ENCODE measurements at places on chromosomes 11 and 22. TPM values are rescaled to one million over a fixed set of nuclear protein-coding genes. Genes with fewer than 3 reads are reported as not detected.

DNA sequence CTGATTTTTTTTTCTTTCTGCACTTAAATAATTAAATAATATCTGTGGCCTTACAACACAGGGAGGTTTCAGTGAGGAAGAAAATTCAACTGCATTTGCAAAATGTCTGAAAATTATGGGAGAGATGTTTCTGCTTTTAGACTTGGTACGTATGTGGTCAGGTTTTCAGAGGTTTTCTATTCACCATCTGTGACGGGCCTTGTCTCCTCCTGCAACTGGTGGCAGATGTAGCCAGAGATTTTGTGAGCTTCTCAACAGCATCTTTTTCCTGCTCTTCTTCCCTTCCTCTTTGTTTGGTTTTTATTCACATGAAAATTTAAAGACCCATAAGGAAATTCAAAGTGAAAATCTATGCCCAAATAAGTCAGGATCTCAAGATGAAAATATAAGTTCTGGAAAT is 38.3 kb downstream of the ZBTB16 start:
- no peaks in the 10 kb centered on the region for H3K36me3 ChIP-seq
- H3K4me1 ChIP-seq: peaks cover 9% of the 10 kb centered on the region
- H3K27me3 ChIP-seq: peaks cover 1% of the 10 kb centered on the region
- DNase-seq: no peak

GRCh38 chr11:36056160-36056751 is 112.4 kb downstream of the LDLRAD3 start:
- peak; percentile 57 for DNase-seq
- no peak overlapping the region for H3K27ac ChIP-seq
- H3K4me1 ChIP-seq: peaks cover 8% of the 10 kb centered on the region
- peaks cover 7% of the 10 kb centered on the region for H3K27me3 ChIP-seq
- H3K4me3 ChIP-seq: no peak overlapping the region

Gene MED17
- total RNA-seq: 38.7 TPM

GRCh38 chr11:71248656-71249055 is 3.7 kb downstream of the SHANK2 start:
- H3K36me3 ChIP-seq: no peaks in the 10 kb centered on the region
- no peak overlapping the region for H3K27ac ChIP-seq
- no peak overlapping the region for H3K4me3 ChIP-seq
- peaks cover 24% of the 10 kb centered on the region for H3K4me1 ChIP-seq
- DNase-seq: no peak

DNA sequence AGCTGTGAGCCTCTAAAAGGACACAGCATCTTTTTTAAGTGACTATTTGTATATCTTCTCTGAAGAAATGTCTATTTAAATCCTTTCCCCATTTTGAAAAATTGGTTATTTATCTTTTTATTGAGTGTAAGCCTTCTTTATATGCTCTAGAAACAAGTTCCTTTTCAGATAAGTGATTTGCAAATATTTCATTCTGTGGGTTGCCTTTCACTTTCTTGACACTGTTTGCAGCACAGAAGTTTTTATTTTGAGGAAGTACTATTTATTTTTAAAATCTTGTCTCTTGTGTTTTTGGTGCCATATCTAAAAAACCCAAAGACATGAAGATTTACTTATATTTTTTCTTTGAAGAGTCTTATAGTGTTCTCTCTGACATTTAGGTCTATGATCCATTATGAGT is 40.1 kb upstream of the LYVE1 start:
- no peak overlapping the region for H3K27ac ChIP-seq
- peaks cover 52% of the 10 kb centered on the region for H3K4me1 ChIP-seq
- H3K27me3 ChIP-seq: no peaks in the 10 kb centered on the region
- no peak for DNase-seq
- peaks cover 5% of the 10 kb centered on the region for H3K36me3 ChIP-seq

Gene GAS2L1
- 33.6 TPM for total RNA-seq

- H3K27ac ChIP-seq: peak overlapping the region; percentile 75
- no peaks in the 10 kb centered on the region for H3K36me3 ChIP-seq
- peaks cover 76% of the 10 kb centered on the region for H3K4me1 ChIP-seq
- H3K27me3 ChIP-seq: peaks cover 11% of the 10 kb centered on the region
- H3K4me3 ChIP-seq: peak overlapping the region; percentile 17
Observed at GRCh38 chr11:128610721-128611617, 23.6 kb upstream of the ETS1 start.

Gene PGR
- not detected for total RNA-seq

DNA sequence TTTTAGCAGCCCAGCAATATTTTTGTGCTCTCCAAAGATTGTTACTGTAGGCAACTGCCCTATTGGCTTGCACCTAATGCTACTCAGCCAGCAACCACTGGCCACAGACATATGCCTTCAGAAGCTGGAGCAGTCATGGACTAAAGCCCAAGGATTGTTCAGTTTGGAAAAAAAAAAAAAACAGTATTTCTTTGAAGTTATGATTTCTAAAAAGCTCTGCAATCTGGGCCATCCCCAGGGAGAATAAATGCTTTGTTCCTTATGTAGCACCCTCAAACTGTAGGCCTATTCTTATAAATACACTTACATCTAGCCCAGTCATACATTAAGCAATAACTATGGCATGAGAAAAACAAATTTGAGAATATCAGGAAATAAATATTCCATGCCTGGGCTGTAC is 2190.5 kb upstream of the RAG2 start:
- no peaks in the 10 kb centered on the region for H3K4me1 ChIP-seq
- H3K36me3 ChIP-seq: no peaks in the 10 kb centered on the region
- no peaks in the 10 kb centered on the region for H3K27me3 ChIP-seq

Gene FBLN1
- total RNA-seq: 238 TPM

GRCh38 chr11:29627541-29627940 is 389.3 kb downstream of the KCNA4 start:
- no peak for DNase-seq
- no peak overlapping the region for H3K27ac ChIP-seq
- no peaks in the 10 kb centered on the region for H3K36me3 ChIP-seq
- H3K4me1 ChIP-seq: no peaks in the 10 kb centered on the region

- no peaks in the 10 kb centered on the region for H3K36me3 ChIP-seq
- DNase-seq: no peak
- H3K4me3 ChIP-seq: no peak overlapping the region
- no peaks in the 10 kb centered on the region for H3K4me1 ChIP-seq
- no peak overlapping the region for H3K27ac ChIP-seq
Observed at GRCh38 chr11:107157809-107158187, 139.5 kb upstream of the GUCY1A2 start.

DNA sequence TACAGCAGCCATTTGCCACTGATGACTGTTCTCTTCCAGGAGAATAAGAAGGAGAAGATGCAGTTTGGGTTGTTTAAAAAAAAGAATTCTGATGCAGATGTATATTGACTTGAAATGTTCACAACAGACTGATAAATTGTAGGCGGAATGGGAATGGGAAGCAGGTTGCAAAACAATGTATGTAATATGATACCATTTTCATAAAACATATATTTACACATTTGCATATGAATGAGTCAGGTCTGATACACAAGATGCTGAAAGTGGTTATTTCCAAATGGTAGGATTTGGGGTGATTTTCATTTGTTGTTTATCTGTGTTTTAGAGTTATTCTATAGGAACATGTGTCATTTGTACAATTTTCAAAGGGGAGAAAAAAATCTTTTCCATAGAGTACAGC is 9.0 kb upstream of the RCN1 start:
- peaks cover 35% of the 10 kb centered on the region for H3K4me1 ChIP-seq
- peaks cover 4% of the 10 kb centered on the region for H3K27me3 ChIP-seq
- no peak for DNase-seq

GRCh38 chr11:114705280-114706024 is 27.1 kb downstream of the NXPE2 start:
- no peak for DNase-seq
- no peaks in the 10 kb centered on the region for H3K4me1 ChIP-seq
- H3K36me3 ChIP-seq: no peaks in the 10 kb centered on the region
- H3K27me3 ChIP-seq: no peaks in the 10 kb centered on the region
- H3K4me3 ChIP-seq: no peak overlapping the region
- no peak overlapping the region for H3K27ac ChIP-seq

DNA sequence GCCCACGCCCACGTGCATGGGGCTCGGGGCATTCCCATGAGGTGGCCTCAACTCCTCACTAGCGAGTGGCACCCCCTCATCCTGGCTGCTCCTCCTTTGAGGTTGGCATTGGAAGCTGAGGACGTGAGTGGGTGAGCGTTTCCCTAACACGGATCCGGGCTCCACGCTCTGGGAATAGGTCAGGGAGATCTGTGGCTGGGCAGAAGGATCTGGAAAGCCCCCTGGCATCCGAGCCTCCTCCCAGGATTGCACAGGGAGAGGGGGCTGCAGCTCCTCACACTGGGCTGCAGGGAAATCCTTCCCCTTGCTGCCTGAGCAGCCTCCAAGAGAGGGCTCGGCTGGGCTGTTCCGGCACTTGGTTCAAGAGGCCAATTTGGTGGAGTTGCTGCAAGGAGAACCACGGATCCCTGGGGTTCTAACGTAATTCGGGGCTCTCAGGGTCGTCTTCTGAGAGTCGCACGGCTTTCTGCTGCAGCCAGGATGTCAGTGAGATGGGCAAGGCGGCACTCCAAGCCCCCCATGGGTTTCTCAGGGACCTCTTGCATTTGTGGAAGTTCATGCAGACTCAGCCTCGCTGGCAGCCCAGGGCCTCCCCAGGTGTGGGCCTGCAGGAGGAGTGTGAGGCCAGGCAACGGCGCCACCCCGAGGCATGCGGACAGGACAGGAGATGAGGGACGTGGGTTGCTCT is 1119.0 kb downstream of the BRD1 start:
- H3K36me3 ChIP-seq: no peaks in the 10 kb centered on the region
- H3K27me3 ChIP-seq: no peaks in the 10 kb centered on the region
- no peaks in the 10 kb centered on the region for H3K4me1 ChIP-seq
- H3K27ac ChIP-seq: no peak overlapping the region
- H3K4me3 ChIP-seq: no peak overlapping the region

DNA sequence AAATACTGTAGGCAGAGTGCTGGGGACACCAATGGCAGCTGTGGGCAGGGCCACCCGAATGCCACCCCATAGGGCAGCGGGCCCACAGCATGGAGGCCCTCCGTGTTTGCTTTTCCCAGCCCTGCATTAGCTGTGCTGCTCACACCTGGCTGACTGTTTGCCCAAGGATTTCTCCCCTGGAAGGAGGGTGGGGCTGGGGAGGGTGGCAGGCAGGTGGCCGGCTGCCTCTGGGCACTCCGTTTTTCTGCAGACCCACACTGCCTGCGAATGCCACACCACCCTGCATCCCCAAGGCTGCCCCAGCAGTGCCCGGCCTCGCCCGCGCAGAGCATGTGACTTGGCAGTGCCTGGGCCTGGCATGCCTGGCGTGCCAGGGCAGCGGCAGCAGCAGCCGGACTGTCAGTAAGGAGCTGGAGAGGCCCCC is 19.6 kb downstream of the DAGLA start:
- H3K27ac ChIP-seq: no peak overlapping the region
- H3K27me3 ChIP-seq: peaks cover 3% of the 10 kb centered on the region
- no peaks in the 10 kb centered on the region for H3K36me3 ChIP-seq

GRCh38 chr11:104122011-104122635 is 41.8 kb downstream of the PDGFD start:
- H3K4me1 ChIP-seq: peaks cover 17% of the 10 kb centered on the region
- no peaks in the 10 kb centered on the region for H3K36me3 ChIP-seq
- no peak overlapping the region for H3K4me3 ChIP-seq
- H3K27ac ChIP-seq: no peak overlapping the region
- no peak for DNase-seq
- no peaks in the 10 kb centered on the region for H3K27me3 ChIP-seq

DNA sequence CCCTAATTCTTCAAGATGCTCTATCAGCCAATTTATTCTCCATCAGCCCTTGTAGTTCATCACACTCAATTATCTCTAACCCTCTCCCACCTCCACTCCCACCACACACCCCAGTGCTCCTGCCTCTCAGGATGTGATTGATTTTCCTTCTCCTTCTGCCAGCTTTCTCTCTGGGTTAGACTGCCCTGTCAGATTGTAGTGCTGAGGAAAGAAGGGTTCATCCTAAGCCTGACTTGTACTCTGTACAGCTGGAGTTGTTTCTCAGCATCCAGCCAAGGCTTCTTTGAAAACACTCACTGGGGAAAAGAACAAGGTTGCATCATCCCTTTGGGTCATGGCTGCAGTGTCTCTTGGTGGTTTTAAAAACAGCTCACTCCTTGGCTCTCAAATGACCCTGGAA is 61.2 kb downstream of the CECR2 start:
- no peaks in the 10 kb centered on the region for H3K36me3 ChIP-seq
- peaks cover 50% of the 10 kb centered on the region for H3K4me1 ChIP-seq
- no peak overlapping the region for H3K27ac ChIP-seq
- H3K4me3 ChIP-seq: no peak overlapping the region

Gene REXO2
- 71.6 TPM for total RNA-seq

DNA sequence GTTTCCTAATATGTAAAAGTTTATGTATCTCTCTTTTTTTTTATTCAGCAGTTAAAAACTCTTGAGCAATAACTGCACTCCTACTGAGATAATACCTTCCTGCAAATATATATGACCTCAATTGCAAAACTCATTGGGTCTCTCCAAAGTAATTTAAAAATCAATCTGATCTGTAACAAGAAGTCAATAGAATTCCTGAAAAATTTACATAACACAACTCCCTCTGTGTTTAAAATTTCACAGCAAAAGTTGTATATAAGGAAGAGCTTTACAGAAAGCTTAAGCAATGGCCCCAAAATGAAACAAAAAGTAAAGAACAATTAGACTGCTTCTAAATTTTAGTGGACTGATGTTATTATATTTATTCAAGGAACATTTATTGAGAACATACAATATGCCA is 313.4 kb downstream of the DLG2 start:
- no peak overlapping the region for H3K4me3 ChIP-seq
- H3K27ac ChIP-seq: no peak overlapping the region
- DNase-seq: no peak
- no peaks in the 10 kb centered on the region for H3K36me3 ChIP-seq
- no peaks in the 10 kb centered on the region for H3K27me3 ChIP-seq

DNA sequence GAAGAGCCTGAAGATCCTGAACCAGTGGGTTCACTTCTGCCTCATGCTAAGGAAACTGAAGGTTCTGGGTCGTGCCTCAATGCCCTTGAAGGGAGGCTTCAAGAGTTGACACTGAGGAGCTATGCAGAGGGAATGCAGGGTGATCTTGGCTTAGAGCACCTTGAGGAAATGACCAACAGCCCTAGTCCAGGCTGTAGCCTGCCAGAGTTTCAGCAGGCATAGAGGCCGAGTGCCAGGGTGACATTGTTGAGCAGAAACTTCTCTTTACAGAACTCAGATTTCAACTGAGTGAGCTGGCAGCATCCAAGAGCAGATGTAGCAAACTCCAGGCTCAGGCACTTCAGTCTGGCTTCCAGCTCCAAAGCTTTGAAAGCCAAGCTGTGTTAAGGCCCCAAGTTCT is 23.1 kb upstream of the CAPRIN1 start:
- no peak overlapping the region for H3K4me3 ChIP-seq
- peaks cover 4% of the 10 kb centered on the region for H3K4me1 ChIP-seq
- no peaks in the 10 kb centered on the region for H3K27me3 ChIP-seq
- no peak for DNase-seq
- H3K36me3 ChIP-seq: no peaks in the 10 kb centered on the region

DNA sequence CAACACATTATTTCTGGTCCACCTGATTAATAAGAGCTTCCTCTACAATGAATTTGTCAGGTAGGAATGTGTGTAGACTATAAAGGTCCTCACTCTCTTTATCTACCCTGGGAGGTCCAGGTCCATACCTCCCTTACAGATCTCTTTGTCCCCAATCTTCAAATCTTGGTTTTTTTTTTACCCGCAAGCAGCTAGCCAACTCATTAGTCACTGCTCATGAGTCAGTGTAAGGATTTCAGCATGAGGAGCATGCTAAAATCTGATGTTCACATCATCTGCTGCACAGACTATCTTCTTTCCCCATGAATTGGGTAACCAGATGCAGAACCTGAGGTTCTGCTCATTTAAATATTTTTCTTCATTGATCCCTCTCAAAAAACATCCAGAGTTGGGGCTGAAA is 397.0 kb upstream of the ISX start:
- no peaks in the 10 kb centered on the region for H3K4me1 ChIP-seq
- no peaks in the 10 kb centered on the region for H3K36me3 ChIP-seq
- no peak overlapping the region for H3K4me3 ChIP-seq
- no peak overlapping the region for H3K27ac ChIP-seq
- H3K27me3 ChIP-seq: no peaks in the 10 kb centered on the region

GRCh38 chr11:72535194-72535547 is 100.8 kb upstream of the CLPB start:
- peaks cover 1% of the 10 kb centered on the region for H3K27me3 ChIP-seq
- DNase-seq: no peak
- H3K27ac ChIP-seq: no peak overlapping the region
- H3K4me3 ChIP-seq: no peak overlapping the region

All from endothelial cell (in vitro differentiated cells).